Gastroesophageal sphincter (tissue), 4 donors: ENCODE measurements at places on chromosomes 16 and 17. TPM values are rescaled to one million over a fixed set of nuclear protein-coding genes. Genes with fewer than 3 reads are reported as not detected.

DNA sequence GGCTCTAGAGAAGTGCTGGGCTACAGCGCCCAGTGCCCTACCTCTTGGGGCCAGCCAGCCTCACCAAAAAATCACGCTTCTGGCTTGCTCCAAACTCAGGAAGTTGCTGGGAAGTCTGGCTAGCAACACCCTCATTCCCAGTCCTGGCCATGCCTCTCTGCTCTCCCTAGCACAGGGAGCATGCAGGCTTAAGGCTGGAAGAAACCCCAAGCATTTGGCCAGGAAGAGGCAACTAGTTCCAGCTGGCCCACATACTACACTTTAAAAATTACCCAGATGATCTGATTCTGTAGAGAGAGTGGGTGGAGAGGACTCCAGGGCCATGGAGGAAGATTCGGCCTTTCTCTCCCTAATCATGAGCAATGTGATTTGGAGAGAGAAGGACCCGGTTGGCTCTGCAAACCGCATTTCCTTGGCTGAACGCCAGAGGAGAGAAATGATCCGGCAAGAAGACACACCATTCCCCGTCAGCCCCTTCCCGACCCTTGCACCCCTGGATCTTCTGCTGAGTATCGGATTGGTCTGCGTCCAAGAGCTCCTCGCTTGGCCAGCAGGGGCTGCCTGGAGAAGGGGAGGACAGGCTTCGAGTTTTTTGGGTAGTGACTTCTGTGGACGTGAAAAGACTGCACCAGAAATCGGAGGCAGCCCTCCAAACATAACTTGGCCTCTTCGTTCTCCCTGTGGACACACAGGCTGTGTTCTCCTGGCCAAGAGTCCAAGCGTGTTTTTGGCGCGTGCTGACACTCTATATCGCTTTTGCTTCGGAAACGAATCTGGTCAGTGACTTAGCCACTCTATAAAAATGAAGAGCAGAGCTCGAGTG, 406.3 kb downstream of the WWOX start:
- peak overlapping the region; percentile 49 for H3K27ac ChIP-seq
- ATAC-seq = peak; percentile 85
- peak overlapping the region; percentile 23 for H3K4me3 ChIP-seq
- no peaks in the 10 kb centered on the region for H3K36me3 ChIP-seq

DNA sequence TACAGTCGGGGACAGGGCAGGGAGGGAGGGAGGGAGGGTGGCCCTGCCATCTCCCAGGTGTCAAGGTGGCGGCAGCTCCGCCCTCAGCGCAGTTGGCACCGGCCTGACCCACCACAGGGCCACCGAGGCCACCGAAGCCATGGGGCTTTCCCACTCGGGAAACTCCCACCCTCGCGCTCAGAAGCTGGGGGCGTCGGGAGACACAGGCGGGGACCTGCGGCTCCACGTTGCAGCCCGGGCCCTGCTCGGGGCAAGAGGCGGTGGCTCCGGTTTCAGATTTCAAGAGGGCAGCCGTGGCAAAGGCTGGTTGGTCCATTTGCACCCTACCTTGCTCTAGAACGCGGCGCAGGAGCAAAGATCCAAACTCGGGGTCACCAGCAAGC, 544 bp downstream of the CYB561 start:
- H3K4me3 ChIP-seq = peak overlapping the region; percentile 75
- no peaks in the 10 kb centered on the region for H3K36me3 ChIP-seq
- peaks cover 6% of the 10 kb centered on the region for H3K27me3 ChIP-seq

DNA sequence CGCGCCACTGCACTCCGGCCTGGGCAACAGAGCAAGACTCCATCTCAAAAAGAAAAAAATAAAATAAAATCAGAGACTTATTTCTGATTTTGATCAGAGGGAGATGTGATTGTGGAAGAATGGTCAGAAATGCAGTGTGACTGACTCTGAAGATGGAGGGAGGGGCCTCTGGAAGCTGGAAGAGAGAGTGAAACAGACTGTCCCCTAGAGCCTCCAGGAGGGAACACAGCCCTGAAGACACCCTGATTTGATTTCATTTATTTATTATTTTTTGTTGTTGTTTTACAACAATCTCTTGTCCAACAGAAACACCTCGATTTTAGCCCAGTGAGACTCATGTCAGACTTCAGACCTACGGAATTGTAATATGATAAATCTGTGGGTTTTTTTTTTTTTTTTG, 26.1 kb downstream of the BCL7C start:
- H3K36me3 ChIP-seq = peaks cover 4% of the 10 kb centered on the region
- ATAC-seq = no peak
- no peak overlapping the region for H3K4me3 ChIP-seq
- no peaks in the 10 kb centered on the region for H3K27me3 ChIP-seq

- H3K36me3 ChIP-seq = no peaks in the 10 kb centered on the region
- no peaks in the 10 kb centered on the region for H3K27me3 ChIP-seq
- no peak overlapping the region for H3K4me3 ChIP-seq
- H3K4me1 ChIP-seq = no peaks in the 10 kb centered on the region
- no peak for ATAC-seq
Measured at GRCh38 chr17:10652984-10653659, 4.0 kb downstream of the MYH3 start.

- ATAC-seq = no peak
- no peak overlapping the region for H3K4me3 ChIP-seq
- H3K27me3 ChIP-seq = peaks cover 14% of the 10 kb centered on the region
Measured at GRCh38 chr17:11256877-11257276, 15.9 kb downstream of the SHISA6 start.

DNA sequence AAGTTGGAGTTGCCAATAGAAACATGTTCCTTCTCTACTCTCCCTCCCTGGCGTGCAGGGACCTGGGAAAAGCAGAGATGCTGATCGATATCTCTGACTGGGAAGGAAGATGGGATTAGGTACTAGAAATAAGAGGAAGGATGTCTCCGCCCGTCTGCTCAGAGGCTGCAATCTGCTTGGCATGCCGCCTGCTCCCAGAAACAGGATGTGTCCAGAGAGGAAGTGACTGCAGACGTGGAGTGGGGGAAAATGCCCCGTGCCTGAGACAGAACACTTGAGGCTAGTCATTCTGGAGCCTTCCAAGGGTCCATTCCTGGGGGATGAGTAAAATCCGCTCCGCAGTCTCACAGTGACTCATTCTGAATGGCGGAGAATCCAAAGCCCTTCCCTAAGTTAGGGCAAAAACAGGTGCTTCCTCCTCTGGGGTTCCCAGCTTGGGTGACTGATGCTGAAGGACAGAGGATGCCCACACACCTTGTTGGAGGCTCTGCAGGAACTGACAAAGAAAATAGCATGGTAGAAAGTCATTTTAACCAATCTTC, 45.0 kb upstream of the SMURF2 start:
- ATAC-seq = peak; percentile 94
- no peak overlapping the region for H3K4me3 ChIP-seq
- H3K27me3 ChIP-seq = no peaks in the 10 kb centered on the region
- no peaks in the 10 kb centered on the region for H3K4me1 ChIP-seq
- H3K27ac ChIP-seq = peak overlapping the region; percentile 44

- H3K27ac ChIP-seq = no peak overlapping the region
- ATAC-seq = no peak
- H3K4me3 ChIP-seq = no peak overlapping the region
- peaks cover 16% of the 10 kb centered on the region for H3K27me3 ChIP-seq
- H3K36me3 ChIP-seq = no peaks in the 10 kb centered on the region
- H3K4me1 ChIP-seq = no peaks in the 10 kb centered on the region
Measured at GRCh38 chr17:14282726-14283125, 18.2 kb upstream of the HS3ST3B1 start.

- H3K4me1 ChIP-seq = no peaks in the 10 kb centered on the region
- H3K27ac ChIP-seq = no peak overlapping the region
- no peak overlapping the region for H3K4me3 ChIP-seq
Measured at GRCh38 chr17:28193241-28193640, 125.8 kb upstream of the TMEM97 start.

DNA sequence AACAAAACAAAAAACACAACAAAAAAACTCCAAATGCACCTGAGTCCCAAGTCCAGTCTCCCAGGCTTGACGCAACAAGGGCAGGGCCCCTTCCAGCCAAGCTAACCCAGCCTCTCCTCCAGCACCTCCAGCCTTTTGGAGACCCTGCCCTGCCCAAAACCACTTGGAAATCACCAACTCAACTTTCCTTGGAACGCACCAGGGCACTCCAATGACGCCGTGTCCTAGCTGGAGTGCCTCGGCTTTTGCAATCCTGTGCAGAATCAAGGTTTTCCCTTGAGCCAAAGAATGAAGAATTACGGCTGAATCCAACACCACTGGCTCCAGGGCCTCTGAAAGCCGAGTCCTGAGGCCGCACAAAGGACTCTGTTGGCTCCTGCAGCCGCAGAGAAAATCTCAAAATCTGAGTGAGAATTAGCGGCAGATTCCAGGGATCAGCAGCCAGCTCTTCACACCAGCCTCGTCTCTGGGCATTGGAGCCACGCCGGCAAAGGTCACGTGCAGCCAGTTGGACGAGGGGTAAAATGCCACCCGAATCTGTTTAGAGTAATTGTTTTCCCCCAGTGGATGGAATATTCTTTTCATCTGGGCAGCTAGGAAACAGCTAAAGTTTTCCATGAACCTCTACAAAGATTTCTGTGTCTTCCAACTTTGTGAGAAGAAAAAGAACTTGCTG, 9.7 kb upstream of the BAIAP2 start:
- no peaks in the 10 kb centered on the region for H3K36me3 ChIP-seq
- no peaks in the 10 kb centered on the region for H3K4me1 ChIP-seq
- no peak overlapping the region for H3K27ac ChIP-seq
- H3K27me3 ChIP-seq = peaks cover 31% of the 10 kb centered on the region
- H3K4me3 ChIP-seq = no peak overlapping the region

- H3K27ac ChIP-seq = no peak overlapping the region
- H3K4me3 ChIP-seq = no peak overlapping the region
- no peak for ATAC-seq
- no peaks in the 10 kb centered on the region for H3K36me3 ChIP-seq
- no peaks in the 10 kb centered on the region for H3K27me3 ChIP-seq
Measured at GRCh38 chr16:8950580-8951077, 13.1 kb downstream of the USP7 start.

DNA sequence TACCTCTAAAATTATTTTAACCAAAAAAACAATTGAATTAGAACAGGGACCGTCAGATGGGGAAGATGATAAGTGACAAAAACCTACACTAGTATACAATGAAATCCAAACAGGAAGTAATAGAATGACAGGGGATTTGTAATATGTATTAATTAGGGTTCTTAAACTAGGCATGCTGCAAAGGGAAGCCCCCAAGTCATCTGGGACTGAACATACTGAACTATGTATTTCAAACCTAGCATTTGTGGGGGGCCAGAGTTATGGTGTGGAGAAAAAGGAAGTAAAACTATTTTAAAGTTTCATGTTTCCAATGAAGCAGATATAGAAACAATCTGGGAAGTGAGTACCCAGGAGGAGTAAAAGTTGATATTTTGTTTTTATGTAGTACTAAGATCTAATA, 133.2 kb upstream of the HS3ST3A1 start:
- no peak overlapping the region for H3K4me3 ChIP-seq
- H3K27ac ChIP-seq = no peak overlapping the region
- H3K4me1 ChIP-seq = no peaks in the 10 kb centered on the region
- H3K27me3 ChIP-seq = no peaks in the 10 kb centered on the region
- ATAC-seq = no peak

DNA sequence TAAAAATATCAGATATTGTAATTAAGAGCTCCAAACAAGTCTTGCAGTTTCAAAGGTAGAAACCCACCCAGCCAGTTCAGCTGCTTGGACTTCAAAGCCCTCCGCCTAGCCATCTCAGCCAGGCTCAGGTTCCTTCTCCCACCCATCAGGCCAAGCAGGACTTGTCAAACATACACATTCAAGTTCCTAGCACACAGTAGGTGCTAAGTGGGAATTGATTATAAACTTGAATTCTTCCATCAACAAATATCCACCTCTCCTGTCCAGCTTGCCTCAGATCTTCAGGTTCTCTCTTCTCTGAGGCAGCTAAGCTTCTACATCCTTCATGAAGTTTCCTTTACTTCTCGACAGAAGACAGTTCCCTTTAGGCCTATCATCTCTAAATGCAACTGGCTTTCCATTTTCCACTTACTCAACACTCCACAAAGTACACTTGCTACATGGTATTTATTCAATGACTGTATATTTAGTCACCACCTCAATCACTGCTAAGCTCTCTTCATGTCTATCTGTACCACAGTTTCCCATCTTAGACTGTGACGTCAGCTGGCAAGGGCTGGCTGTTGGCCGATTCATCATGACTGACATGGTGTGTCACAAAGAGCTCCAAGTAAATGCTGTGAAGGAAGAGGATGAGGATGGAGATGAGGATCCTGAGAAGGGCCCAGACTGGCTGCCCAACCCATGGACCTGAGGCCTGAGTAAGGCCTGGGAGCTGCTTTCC, 13.3 kb upstream of the COG7 start:
- H3K27ac ChIP-seq = no peak overlapping the region
- no peak for ATAC-seq
- peaks cover 69% of the 10 kb centered on the region for H3K36me3 ChIP-seq
- H3K4me3 ChIP-seq = no peak overlapping the region

GRCh38 chr17:14699574-14700185, 398.8 kb downstream of the HS3ST3B1 start:
- H3K4me3 ChIP-seq = no peak overlapping the region
- H3K4me1 ChIP-seq = no peaks in the 10 kb centered on the region
- H3K36me3 ChIP-seq = no peaks in the 10 kb centered on the region
- H3K27me3 ChIP-seq = no peaks in the 10 kb centered on the region

GRCh38 chr17:10598621-10599020, 49.2 kb upstream of the MYH2 start:
- H3K4me3 ChIP-seq = no peak overlapping the region
- peaks cover 38% of the 10 kb centered on the region for H3K27me3 ChIP-seq
- no peak for ATAC-seq
- no peaks in the 10 kb centered on the region for H3K4me1 ChIP-seq
- no peaks in the 10 kb centered on the region for H3K36me3 ChIP-seq

- H3K4me3 ChIP-seq = no peak overlapping the region
- peak; percentile 96 for ATAC-seq
- peaks cover 82% of the 10 kb centered on the region for H3K4me1 ChIP-seq
- peaks cover 85% of the 10 kb centered on the region for H3K36me3 ChIP-seq
- no peaks in the 10 kb centered on the region for H3K27me3 ChIP-seq
Measured at GRCh38 chr17:45092911-45093430, 31.9 kb downstream of the NMT1 start.

GRCh38 chr16:13708347-13709120, 211.4 kb upstream of the ERCC4 start:
- no peaks in the 10 kb centered on the region for H3K27me3 ChIP-seq
- no peak overlapping the region for H3K27ac ChIP-seq
- H3K4me3 ChIP-seq = no peak overlapping the region
- ATAC-seq = no peak
- no peaks in the 10 kb centered on the region for H3K4me1 ChIP-seq

DNA sequence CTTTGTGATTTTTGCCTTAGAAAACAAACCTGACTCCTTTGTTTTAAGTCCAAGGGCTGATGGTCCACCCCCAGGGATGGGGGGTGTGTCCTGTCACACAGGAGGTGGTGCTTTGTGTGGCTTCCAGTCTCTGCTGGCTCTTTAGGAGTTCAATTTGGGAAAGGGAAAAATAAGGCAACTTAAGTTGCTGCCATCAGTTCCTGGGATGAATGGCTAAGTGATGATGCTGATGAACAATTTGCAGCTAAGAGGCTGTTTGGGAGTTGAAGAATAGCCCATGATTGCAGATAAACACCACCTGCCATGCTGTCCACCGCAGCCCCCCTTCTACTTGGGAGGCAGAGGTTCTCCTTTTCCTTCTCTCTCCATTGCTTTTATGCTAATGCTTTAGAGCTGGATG, 40.2 kb downstream of the ARL4D start:
- no peaks in the 10 kb centered on the region for H3K27me3 ChIP-seq
- H3K36me3 ChIP-seq = no peaks in the 10 kb centered on the region
- no peak overlapping the region for H3K27ac ChIP-seq
- no peak overlapping the region for H3K4me3 ChIP-seq
- peak; percentile 39 for ATAC-seq

The OSGIN1 gene
- 12.5 TPM for total RNA-seq

The TOX3 gene
- 2.0 TPM for total RNA-seq

The MYH1 gene
- not detected for total RNA-seq

The P2RX1 gene
- total RNA-seq = 11.6 TPM

The ZSCAN10 gene
- 1.7 TPM for total RNA-seq

The FOXJ1 gene
- not detected for total RNA-seq

The PDE6G gene
- total RNA-seq = 0.62 TPM

The KRT39 gene
- not detected for total RNA-seq

The C17orf113 gene
- total RNA-seq = 0.54 TPM

The QPRT gene
- total RNA-seq = 6.7 TPM

The PRM3 gene
- not detected for total RNA-seq
